ENCODE measurements at places on chromosomes 7 and 10. TPM values are rescaled to one million over a fixed set of nuclear protein-coding genes. Genes with fewer than 3 reads are reported as not detected.
A peak's percentile ranks its signal among the peaks of the same experiment; 100 is the strongest.

The STEAP1 gene
- total RNA-seq: 7.2 TPM

GRCh38 chr10:94439275-94439861 lies 37.0 kb downstream of the TBC1D12 start:
- DNase-seq: no peak

The SNX8 gene
- total RNA-seq: 27.3 TPM

DNA sequence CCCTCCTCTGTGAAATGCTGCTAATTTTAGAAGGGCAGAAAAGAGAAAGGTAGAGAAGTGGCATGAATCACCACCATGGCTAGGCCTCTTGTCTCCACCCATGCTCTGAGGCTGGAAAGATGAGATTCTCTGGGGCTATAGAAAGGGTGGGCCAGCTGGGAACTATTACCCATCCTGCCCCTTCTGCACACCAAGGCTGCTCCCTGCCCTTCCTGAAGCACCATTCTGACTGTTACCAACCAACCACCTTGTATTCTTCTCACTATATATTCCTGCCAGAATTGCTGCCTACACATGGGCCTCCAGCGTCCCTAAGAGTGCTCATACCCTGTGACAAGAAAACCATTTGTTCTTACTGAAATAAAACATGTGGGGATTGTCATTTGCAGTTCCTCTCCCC lies 11.4 kb upstream of the DLX6 start:
- no peak for DNase-seq

GRCh38 chr7:39461263-39461820 lies 104.9 kb upstream of the YAE1 start:
- DNase-seq: no peak

- peak; percentile 35 for DNase-seq
Measured at GRCh38 chr7:134742688-134743350, 36.6 kb upstream of the CALD1 start.

DNA sequence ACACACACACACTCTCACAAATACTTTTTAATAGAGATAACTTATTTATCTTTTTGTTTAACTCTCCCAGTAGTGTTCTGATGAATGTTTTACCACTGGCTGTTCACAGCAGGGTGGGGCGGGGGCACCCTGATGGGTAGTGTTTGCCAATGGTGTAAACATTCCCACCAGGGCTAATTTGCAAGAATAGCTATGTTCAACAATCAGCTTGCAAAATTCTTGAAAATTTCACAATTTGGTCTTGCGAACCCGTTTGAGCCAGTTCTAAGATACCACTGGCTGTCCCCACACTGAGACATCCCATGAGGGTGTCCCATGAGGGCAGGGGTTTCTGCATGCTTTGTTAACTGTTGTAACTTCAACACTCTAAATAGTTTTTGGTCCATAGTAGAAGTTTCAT lies 348.5 kb downstream of the CXCL12 start:
- DNase-seq: no peak

DNA sequence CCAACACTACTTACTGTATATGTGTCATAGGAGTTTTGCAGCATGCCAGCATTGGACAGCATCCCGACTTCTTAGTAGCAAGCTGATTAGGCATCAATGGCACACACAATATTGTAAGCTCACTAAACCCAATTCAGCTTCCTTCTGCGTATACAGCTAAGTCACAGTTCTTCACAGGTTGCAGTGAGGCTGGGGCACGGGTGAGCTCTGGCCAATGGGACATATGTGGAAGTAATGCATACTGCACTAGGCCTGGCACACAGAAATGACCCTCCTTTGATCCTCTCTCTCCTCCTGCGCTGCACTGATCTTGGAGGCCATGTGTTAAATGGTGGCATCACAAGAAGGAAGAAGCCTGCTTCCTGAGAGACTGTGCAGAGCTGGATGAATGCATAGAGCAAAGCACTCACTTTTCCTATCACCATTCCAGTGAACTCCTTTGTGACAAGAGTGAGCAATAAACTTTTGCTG lies 11.9 kb downstream of the RAB11FIP2 start:
- no peak for DNase-seq
